ENCODE measurements at places on chromosomes 12 and 14. TPM values are rescaled to one million over a fixed set of nuclear protein-coding genes. Genes with fewer than 3 reads are reported as not detected.

PMCH gene
- not detected for total RNA-seq

GRCh38 chr12:116880213-116880816, 926 bp downstream of the HRK start:
- no peak for DNase-seq

DNA sequence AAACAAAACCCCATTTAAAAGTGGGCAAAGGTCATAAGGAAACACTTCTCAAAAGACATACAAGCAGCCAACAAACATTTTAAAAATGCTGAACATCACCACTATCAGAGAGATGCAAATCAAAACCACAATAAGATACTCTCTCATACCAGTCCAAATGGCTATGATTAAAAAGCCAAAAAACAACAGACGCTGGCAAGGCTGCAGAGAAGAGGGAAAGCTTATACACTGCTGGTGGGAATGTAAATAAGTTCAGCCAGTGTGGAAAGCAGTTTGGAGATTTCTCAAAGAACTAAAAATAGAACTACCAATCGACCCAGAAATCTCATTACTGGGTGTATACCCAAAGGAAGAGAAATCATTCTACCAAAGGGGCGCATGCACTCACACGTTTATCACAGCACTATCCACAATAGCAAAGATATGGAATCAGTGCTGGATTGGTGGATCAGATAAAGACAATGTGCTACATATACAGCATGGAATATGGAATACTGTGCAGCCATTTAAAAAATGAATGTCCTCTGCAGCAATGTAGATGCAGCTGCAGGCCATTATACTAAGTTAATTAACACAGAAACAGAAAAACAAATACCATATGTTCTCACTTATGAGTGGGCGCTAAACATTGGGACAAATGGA, 102.1 kb upstream of the DAAM1 start:
- DNase-seq, result no peak

DNA sequence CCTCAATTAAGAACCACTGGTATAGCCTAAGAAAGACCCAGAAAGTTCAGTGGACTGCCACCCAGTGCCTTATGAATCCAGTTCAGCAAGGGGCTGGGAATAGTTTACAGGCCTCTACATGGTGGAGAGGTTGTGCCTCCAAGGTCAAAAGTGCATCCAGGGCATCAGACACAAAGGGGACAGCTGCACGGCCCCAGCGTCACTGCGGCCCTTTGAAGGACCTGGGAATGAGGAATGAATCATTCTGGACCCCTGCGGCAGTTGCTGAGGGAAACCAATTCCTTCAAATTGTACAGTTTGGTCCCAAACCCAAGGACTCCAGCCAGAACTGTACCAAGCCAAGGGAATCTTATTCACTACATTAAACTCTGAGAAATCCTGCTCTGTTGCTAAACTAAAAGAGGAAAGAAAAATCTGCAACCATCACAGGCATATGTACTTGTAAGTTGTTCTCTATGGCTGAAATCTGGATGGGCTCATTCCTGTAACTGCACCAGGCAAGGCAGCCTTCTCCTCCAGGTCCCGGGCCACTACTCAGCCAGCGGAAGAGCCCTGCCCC, 10.9 kb upstream of the NGB start:
- DNase-seq, result no peak

DNA sequence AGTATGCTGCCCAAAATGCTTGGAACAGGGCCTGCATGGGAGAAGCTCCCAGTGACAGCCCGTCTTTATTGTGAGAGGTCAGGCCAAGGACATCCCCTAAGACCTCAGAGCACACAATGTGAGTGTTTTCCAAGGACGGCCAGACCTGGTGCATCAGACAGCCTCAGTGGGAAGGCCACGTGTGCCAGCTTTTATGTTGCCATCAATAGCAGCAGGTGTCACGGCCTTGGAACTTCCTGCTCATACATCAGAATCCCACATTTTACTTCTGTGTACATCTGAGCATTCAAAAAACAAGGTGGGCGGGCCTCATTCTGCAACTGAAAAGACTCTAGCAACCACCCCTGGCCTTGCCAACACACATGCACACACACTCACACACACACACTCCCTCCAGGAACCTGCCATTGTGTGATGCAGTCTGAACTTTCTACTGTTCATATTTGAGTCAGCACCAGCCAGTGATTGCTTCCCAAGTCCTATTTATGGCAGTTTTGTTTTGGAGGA, 753.1 kb upstream of the TBX3 start:
- DNase-seq, result no peak

- no peak for DNase-seq
These were observed 404.5 kb upstream of the TBX3 start for GRCh38 chr12:115088328-115088994.

SRGAP1 gene
- total RNA-seq, result 15.8 TPM

FAR2 gene
- total RNA-seq, result 10.1 TPM

BDKRB1 gene
- total RNA-seq, result 1.4 TPM

- no peak for DNase-seq
These were observed 140.9 kb upstream of the SRRM4 start for GRCh38 chr12:118840399-118840798.

MAP1LC3B2 gene
- total RNA-seq, result not detected

DNA sequence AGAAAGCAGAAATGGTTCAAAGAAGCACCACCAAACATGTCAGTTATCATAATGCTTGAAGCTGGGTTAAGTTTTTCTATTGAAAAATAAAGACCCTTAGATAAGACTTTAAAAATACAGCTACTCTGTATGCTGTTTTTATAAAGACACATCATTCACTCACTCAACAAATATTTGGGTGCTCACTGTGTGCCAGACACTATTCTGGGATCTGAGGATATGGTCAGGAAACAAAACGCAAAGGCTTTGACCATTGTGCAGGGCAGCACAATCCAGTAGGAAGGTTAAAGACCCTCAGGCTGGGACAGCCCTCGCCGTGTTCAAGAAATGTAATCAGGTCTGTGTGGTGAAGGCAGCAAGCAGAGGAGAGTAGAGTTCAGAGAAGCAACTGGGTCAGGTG, 38.0 kb upstream of the DPY19L2 start:
- DNase-seq, result no peak

DNA sequence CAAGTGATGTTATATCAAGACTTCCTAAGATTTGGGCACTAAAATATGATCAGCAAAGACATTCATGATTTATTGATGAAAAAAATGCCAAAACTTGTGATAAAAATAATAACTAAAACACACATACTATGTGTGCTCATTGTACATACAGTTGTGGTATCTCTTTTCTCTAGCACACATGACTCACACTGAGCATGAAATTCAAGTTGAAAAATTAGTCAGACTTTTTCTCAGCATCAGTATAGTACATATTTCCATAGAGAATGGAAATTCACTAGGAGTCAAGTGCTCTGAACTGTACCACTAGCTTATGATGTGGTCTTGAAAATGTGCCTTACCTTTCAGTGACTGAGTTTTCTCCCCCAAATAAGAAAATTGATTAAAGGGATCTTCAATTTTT, 471.8 kb upstream of the FLRT2 start:
- DNase-seq, result no peak

GRCh38 chr12:57247041-57247440, 3.9 kb downstream of the STAC3 start:
- no peak for DNase-seq

- no peak for DNase-seq
These were observed 57.4 kb downstream of the SPPL3 start for GRCh38 chr12:120846721-120847120.

DNA sequence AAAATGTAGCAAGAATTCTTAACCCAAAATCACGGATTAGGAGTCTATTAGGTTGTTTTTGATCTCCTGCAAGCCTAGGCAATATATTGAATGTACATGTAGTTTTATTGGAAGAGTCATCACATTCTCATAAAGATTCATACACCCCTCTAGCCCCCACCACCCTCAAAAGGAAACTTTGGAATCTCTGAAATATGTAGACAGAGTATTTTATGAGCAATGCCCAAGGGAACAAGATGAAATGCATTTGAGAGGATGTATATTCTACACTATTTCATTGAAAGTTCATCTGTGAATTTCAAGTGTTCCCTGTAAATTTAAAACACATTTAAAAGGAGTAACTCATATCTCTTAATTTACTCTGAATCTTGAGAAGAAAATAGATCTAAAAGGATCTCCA, 103.7 kb downstream of the SYT1 start:
- no peak for DNase-seq

AJUBA gene
- total RNA-seq, result 39.9 TPM

GRCh38 chr12:76337583-76337982, 10.6 kb downstream of the BBS10 start:
- no peak for DNase-seq

GAS2L3 gene
- 6.0 TPM for total RNA-seq

DNA sequence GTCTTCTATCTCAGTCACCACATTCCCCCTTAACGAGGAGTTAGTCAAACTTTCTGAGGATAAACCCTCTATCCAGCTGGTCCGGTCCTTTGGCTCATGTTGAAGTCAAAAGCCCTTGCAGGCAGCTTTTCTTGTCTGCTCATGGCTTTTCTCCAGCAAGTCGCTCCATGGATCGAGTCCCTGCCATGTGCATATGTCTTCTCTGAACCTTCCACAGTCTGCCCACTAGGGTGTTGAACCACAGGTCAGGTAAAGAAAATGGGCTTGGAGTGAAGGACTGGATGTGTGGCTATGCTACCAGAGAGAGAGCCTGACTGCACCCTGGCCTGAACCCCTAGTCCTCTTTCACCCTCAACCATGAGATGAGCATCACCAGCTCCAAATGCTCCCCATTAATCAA, 22.8 kb downstream of the C14orf132 start:
- DNase-seq, result no peak

LRCOL1 gene
- not detected for total RNA-seq

RPS6KL1 gene
- 10.7 TPM for total RNA-seq

GRCh38 chr12:88955531-88955930, 375.3 kb upstream of the KITLG start:
- no peak for DNase-seq

CLEC7A gene
- 9.0 TPM for total RNA-seq

HOTAIR gene
- 6.6 TPM for total RNA-seq

DNA sequence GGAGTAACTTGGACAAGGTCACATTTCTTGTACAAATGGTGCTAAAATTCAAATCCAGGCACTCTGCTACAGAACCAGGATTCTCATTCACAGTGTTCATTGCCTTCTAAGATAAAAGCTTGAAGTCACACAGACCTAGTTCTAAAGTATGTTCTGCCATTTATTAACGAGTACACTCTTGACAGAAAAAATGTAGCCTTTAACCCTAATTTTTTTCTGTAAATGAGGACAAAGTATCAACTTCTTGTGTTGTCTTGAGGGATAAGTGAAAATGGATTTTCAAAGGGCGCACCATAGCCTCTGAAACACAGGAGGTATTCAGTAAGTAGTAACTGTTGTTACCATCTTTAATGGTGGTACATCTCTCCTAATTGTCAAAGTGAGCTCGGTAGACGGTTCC, 379.8 kb upstream of the FLRT2 start:
- DNase-seq, result no peak

DNA sequence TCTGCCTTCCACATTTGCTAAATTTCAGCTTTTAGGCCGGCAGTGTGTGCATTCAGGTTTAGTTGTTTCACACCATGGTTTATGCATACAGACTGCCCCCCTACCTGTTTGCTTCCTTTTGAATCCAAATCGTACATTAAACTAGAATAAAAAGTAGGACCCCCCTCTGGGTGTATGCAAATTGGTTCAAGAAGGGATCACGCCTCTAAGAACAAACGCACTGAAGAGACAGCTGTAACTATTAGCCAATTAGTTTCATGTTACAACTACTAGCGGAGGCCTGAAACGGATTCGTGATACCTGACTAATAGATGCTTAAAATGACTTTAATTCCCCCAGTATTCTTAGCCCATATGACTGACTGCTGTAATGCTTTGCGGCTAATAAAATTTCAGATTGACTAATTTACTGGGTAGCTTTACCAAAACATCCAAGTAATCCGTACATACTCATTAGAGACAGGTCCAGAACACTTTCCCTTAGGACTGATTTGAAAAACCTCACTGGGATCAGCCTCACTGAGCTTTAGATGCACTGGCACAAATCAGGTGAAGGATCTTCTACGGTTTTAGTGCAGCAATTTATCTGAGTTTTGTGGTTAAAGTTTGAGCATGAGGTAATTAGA, 411.8 kb downstream of the NPAS3 start:
- DNase-seq, result no peak

GRCh38 chr12:105048315-105048714, 35.9 kb downstream of the ALDH1L2 start:
- DNase-seq, result no peak

DNA sequence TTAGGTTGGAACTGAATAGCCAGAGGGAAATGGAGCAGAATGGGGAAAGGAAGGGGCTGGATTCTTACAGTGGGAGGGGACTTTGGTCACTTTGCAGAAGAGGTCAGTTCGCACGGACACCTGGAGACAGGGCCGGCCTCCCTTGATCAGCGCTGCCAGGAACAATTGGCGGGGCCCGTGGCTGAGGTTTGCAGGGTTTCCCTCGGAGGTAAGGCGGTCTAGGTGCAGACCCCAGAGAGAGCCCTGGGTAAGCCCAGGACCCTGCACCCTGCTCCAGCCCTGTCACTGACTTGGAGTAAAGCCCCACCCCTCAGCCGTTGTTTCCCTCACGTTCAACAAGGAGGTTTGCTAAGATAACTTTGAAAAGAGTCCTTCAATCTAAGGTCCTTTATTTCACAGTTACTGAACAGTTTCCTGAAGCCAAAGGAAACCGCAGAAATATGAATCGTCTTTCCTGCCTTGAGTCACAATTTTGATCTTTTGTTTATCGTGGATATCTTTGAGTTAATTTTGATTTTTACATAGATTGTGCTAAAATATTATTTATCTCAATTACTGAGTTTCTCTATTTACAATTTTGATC, 231.4 kb upstream of the RTL1 start:
- DNase-seq, result no peak

DNA sequence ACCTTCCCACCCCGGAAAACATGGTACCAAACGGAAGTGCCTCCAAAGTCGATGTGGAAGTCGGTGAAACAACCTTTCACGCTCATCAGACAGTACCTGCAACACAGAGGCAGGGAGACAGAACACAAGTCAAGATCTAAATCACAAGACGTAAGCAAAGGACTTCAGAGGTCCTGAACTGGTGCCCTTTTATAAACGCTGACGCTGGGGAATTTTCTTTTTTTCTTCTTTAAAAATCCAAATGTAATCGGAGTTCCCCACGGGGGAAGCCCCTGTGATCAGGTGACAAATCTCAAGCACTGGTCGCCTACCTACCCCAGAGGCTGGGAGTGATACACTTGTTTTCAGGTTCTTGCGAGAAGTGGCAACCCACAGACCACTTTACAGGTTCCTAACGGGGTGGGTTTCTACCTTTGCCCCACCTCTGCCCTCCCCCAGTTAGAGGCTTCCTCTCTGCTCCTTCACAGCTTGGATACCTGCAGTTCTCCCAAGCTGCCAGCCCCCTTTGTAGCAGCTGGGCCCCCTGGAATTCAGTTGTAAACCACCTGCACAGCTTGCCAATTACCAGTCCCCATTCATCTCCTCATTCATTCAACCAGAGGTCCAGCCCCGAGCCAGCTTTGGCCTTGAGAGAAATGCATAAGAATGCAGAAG, 46.2 kb downstream of the KDM2B start:
- no peak for DNase-seq

DNA sequence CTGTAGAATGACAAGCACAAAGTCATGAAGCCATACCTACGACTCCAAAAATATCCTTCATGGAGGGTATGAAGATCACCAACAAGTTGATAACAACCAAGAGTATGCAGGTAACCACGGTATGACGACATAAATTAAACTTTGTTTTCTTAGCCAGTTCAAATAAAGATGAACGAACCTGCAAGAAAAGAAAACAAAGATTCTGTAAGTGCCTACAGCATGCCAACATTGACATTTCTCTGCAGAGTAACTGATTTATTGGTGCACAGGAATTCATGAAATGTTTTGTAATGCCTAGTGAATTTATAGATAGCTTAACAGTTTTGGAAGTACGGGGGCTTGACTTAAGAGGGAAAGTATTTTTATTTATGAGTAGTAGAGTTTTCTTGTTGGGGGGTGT, 71.0 kb downstream of the SLC38A1 start:
- DNase-seq, result no peak

Measured in ureter (tissue), 1 donor.